ENCODE measurements at places on chromosomes 2 and 18.

GRCh38 chr2:74984947-74985637, 26.6 kb downstream of the POLE4 start:
- no peak for DNase-seq

GRCh38 chr2:137339051-137339450, 573.7 kb downstream of the THSD7B start:
- no peak for DNase-seq

DNA sequence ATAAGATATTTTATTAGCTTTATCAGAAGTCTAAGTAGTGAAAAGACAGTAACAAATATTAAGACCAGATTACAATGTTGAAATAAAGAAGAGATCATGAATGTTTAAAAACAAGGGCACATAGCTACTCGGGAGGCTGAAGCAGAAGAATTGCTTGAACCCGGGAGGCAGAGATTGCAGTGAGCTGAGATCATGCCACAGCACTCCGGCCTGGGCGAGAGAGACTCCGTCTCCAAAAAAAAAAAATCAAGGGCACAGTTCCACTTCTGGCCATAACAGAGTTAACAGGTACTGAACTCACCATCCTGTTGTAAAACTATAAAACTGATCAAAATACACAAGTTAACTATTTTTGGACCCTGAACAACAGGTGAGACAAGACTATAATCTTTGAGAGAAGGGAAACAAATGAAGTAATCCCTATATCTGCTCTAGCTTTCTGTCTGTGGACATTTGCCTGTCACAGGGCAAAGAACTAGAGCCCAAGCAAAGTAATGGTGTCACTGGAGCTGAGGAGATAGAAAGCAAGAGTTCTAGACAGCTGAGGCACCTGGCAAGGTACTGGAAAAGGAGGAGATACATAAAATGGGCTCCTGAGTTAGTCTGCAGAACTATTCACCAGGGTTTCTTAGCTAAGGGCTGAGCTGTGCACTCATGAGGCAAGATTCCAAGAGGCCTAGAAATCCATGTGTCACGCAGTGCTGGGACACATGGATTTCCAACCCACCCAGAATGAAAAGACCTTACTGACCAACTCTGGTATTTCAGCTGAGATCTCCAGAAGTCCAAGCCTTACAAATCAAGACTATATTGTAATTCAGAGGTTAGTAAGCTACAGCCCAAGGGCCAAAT, 15.2 kb downstream of the MMADHC start:
- no peak for DNase-seq

- DNase-seq = no peak
These were observed 80.9 kb downstream of the LYPD6B start for GRCh38 chr2:149119368-149119767.

DNA sequence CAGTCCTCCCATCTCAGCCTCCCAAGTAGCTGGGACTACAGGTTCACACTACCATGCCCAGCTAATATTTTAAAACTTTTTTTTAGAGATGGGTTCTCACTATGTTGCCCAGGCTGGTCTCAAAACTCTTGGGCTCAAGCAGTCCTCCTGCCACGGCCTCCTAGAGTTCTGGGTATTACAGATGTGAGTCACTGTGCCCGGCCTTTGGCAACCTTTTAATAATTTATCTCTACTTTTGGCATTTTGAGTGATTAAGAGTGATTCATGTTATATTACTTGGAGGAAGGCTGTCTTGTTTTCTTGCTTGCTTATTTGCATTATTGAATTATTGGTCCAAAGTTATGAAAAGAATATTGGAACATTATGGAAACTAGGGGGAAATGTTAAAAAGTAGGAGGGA, 24.3 kb downstream of the NCOA1 start:
- no peak for DNase-seq

DNA sequence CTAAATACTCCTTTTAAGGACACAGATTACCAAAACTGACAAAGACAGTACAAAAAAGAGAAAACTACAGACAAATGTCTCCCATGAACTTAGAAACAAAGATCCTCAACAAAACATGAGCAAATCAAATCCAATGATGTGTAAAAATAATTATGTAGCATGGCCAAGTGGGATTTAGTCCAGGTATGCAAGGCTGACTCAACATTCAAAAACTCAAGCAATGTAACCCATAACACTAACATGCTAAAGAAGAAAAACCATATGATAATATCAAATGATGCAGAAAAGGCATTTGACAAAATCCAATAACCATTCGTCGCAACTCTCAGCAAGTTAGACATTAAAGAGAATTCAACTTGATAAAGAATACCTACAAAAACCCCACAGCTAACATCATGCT, 239.0 kb upstream of the KLHL29 start:
- DNase-seq = no peak

GRCh38 chr2:157052685-157053224, 204.8 kb upstream of the GALNT5 start:
- DNase-seq = no peak

- DNase-seq = no peak
These were observed 32.8 kb downstream of the NRP2 start for GRCh38 chr2:205714789-205715720.

GRCh38 chr2:69615969-69616368, 27.6 kb downstream of the AAK1 start:
- DNase-seq = no peak

GRCh38 chr2:110837446-110838409, 105.4 kb downstream of the ACOXL start:
- DNase-seq = no peak

GRCh38 chr18:35022426-35023001, 18.7 kb upstream of the MAPRE2 start:
- no peak for DNase-seq

DNA sequence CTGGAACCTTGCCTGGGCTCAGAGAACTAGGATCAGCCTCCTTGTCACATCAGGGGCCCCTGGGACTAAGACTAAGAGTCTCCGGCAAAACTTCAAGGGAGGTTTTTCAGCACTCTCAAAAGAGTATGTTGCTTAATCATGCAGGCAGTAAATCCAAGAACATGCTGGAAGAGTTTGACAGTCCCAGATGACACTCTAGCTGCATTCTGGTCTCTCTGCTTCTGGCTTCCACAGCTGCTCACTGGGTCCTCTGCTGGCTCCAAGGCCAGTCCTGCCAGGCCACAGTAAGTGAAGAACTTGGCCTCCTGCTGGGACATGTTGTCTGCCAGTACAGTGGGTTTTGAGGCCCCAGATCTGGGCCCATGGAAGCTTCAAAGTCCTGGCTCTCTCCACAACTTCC, 45.2 kb upstream of the IL1RL1 start:
- no peak for DNase-seq

GRCh38 chr2:69211048-69211447, 176.0 kb downstream of the GFPT1 start:
- DNase-seq = no peak
